Stimulated activated CD8-positive, alpha-beta memory T cell treated with anti-CD3 and anti-CD28 coated beads, Interleukin-4, amount 100 ng/mL, for 1 hour (primary cell): ENCODE measurements at places on chromosomes 6 and 20.

GRCh38 chr6:160391419-160392116, 43.4 kb downstream of the SLC22A3 start:
- DNase-seq = no peak

- no peak for DNase-seq
Observed at GRCh38 chr6:141472162-141472928, 660.4 kb upstream of the GJE1 start.

GRCh38 chr6:42321976-42322375, 104.3 kb upstream of the MRPS10 start:
- DNase-seq = no peak

DNA sequence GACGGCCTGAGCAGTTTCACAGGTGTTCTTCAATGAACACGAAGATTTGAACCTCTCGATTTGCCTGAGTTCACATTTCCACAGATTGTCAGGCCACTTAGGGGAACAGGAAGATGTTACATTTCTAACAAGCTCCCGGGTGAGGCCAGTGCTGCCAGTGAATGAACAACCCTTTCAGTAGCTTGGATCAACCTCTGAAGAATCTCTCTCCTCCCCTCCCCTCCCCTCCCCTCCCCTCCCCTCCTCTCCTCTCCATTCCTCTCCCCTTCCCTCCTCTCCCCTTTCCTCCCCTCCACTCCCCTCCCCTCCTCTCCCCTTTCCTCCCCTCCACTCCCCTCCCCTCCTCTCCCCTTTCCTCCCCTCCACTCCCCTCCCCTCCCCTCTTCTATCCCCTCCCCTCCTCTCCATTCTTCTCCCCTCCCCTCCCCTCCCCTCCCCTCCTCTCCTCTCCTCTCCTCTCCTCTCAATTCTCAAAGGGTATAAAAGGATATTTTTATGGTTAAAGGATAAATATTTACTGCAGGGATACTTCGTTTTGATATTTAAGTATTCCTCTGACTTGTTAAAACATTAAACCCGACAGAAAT, 114.1 kb upstream of the INSM1 start:
- DNase-seq = no peak

DNA sequence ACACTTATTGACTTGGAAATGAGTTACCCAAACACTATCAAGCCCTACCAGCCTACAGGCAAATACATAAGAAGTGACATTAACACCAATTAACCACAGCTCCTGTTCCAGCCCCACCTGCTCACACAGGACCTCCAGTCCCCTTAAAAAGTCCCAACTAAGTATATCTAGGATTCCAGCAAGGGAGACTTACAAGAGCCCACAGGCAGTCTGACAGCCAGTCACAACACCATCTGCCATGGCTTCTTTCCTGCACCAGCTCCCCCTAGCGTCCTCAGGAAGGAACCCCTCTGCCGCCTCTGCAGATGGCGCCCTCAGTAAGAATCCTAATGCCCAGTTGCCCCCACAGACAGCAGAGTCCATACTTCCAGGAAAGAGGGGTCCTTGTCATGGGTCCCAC, 122.1 kb downstream of the HIVEP2 start:
- no peak for DNase-seq

GRCh38 chr20:47227576-47227975, 128.9 kb downstream of the ZMYND8 start:
- no peak for DNase-seq

DNA sequence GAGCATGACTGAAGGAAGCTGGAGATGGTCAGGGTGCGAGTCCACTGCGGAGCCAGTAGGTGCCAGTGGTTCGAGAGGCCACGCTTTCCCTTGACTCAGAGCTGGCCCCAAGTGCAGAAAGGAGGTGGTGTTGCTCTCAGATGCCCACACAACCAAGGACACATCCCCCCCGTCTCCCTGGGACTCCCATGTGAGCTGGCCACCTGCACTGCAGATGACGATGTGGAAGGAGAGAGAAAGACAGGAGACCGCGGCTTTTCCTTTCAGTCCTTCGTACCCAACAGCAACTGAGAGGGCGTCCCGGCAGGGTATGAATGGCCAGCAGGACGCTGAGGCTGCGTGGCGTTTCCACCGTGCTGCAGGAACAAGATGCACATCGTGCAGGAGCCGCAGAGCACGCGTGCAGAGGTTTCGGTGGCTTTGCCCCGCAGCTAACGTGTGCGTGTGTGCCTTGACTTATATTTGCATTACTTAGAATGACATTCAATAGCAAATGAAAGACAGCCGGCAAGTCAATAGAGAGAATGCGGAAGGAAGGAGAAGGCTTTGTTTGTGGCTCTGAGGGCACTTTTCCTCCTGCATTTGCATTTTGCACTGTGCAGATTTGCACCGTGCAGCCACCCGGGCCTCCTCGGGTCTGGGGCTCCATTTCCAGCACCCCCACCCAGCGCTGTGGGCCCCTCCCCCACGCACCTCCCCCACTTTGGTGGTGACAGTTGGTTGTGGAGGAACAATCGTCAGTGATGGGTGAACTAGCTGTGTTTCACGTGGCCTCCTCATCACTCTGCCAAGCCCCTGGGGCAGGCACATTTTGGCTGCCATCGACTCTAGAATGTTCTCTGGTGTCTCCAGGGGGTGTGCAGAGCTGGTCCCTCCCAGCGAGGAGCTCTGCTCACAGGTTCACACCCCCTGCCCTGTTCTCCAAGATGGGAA, 26.4 kb upstream of the BHLHE23 start:
- DNase-seq = no peak

GRCh38 chr6:13474360-13474759, 13.0 kb downstream of the GFOD1 start:
- DNase-seq = no peak

DNA sequence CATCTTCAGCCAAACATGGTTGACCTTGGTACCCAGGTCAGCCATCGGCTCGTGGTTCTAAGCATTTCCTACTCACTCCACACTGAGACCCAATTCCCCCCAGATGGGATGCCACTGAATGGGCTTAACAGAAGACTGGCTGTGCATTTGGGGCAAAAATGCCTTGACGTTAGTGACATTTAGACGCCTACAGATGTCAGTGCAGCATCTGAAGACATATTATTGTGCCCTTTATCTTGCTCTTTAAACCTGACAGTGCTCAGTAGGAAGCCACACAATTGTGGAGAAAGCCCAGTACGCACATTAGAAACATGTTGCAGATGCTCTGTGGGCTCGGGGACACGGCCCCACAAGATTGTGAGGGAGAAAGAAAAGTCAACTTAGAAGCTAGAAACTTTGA, 414.7 kb downstream of the PTPRT start:
- DNase-seq = no peak
